Trophoblast cell (in vitro differentiated cells and primary cell): ENCODE measurements at places on chromosomes 16 and 17.
A peak's percentile ranks its signal among the peaks of the same experiment; 100 is the strongest.

- H3K27ac ChIP-seq, result no peak overlapping the region
- H3K4me1 ChIP-seq, result no peaks in the 10 kb centered on the region
- no peaks in the 10 kb centered on the region for H3K27me3 ChIP-seq
- no peaks in the 10 kb centered on the region for H3K36me3 ChIP-seq
These were observed 378.9 kb downstream of the PMP22 start for GRCh38 chr17:14886200-14886739.

- no peaks in the 10 kb centered on the region for H3K27me3 ChIP-seq
- DNase-seq, result no peak
- no peak overlapping the region for H3K4me3 ChIP-seq
- no peaks in the 10 kb centered on the region for H3K36me3 ChIP-seq
- H3K27ac ChIP-seq, result no peak overlapping the region
- H3K4me1 ChIP-seq, result no peaks in the 10 kb centered on the region
These were observed 65.3 kb downstream of the SPECC1 start for GRCh38 chr17:20074489-20074888.

DNA sequence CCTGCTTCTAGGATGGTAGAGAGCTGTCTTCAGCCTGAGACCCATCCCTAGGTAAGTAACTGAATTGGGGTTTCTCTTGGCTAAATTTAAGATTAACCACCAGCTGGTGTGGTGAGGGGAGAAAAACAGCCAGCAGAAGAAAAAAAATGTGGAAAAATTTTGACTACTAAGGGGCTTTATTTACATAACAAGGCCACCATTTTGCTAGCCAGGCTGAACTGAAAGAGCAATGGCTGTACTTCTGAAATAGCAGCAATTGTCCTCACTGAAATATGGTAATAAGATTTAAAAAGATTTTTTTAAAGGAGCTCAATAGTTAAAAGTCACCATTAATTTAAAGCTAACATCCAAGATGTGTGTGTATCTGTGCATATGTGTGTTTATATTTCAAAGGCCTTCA, 12.4 kb upstream of the TRIM25 start:
- no peaks in the 10 kb centered on the region for H3K4me1 ChIP-seq
- no peak overlapping the region for H3K27ac ChIP-seq
- H3K36me3 ChIP-seq, result no peaks in the 10 kb centered on the region
- DNase-seq, result no peak
- no peaks in the 10 kb centered on the region for H3K27me3 ChIP-seq

- H3K4me1 ChIP-seq, result no peaks in the 10 kb centered on the region
- no peak overlapping the region for H3K27ac ChIP-seq
- H3K4me3 ChIP-seq, result no peak overlapping the region
- H3K27me3 ChIP-seq, result no peaks in the 10 kb centered on the region
These were observed 24.5 kb downstream of the SOCS1 start for GRCh38 chr16:11231367-11231970.

DNA sequence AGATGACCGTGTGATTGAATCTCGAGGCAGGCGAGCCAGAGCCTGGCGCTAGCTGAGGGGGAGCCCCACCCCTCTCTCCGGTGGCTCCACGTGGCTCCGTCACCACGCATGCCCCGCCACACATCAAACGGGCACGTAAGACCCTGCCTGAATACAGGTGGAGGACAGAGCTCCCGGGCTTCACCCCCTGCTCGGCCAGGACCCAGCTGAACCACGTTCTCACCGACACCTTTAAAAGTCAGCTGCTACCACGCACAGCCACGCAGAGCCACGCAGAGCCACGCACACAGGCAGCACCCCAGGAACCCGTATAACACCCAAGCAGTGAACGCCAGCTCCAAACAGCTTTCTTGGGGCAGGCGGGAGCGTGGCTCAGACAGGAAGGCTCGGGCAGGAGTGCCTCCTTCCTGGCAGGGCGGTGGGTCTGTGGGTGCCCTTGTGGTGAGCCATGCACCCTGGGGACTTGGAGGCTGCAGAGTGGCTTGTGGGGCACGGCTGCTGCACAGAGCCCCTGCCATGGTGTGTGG, 4.4 kb downstream of the TMEM204 start:
- no peak overlapping the region for H3K4me3 ChIP-seq
- no peak overlapping the region for H3K27ac ChIP-seq
- H3K27me3 ChIP-seq, result no peaks in the 10 kb centered on the region
- no peak for DNase-seq
- H3K36me3 ChIP-seq, result peaks cover 62% of the 10 kb centered on the region

DNA sequence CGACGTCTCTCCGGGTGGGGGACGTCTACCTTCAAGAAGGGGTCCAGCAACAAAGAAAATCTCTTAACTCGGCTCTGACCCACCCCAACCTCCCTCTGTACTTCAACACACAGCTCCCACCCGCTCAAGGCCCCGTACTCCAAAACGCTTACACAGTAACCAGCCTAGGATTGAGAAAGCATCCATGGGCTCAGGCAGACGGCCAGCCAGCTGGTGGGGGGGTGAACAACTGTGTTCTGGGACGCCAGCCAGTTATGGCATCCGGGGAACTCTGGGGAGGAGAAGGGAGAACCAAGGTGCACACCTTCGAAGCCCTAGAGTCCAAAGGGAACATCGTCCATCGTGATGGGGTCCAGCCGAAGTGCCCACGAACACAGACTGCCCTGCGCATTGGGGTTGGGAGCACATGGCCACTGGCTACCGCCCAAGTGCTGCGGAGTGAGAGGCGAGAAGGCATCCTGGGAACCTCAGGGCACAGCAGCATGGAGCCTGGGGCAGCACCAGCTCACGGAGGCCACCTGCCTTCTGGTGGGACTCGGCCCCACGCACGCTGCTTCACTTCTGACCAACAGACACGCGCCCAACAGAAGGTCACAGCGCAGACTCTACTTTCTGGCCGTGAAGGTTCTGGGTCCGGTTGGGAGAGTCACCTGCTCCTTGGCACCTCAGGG, 14.3 kb downstream of the SLC16A3 start:
- H3K36me3 ChIP-seq, result peaks cover 90% of the 10 kb centered on the region
- H3K27ac ChIP-seq, result no peak overlapping the region
- H3K4me3 ChIP-seq, result no peak overlapping the region
- no peaks in the 10 kb centered on the region for H3K27me3 ChIP-seq

DNA sequence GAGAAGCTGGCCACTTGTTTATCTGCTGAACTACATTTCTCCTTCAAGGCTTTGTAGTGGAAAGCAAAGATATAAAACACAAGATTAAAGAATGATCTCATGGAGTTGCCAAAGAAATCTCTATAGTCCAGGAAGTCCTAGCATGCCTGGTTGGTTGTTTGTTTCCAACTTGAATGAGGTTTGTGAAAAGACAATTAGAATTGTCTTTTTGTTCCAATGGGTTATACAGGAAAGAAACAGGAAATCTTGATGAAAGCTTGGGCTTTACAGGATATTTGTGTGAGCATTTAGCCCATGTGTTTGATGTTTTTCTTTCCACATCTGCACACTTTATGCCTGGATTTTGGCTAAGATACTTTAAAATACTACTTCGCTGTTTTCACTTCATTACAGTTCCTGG, 273.4 kb downstream of the CEP112 start:
- no peaks in the 10 kb centered on the region for H3K36me3 ChIP-seq
- H3K27ac ChIP-seq, result no peak overlapping the region
- H3K27me3 ChIP-seq, result no peaks in the 10 kb centered on the region
- no peaks in the 10 kb centered on the region for H3K4me1 ChIP-seq
- no peak for DNase-seq

DNA sequence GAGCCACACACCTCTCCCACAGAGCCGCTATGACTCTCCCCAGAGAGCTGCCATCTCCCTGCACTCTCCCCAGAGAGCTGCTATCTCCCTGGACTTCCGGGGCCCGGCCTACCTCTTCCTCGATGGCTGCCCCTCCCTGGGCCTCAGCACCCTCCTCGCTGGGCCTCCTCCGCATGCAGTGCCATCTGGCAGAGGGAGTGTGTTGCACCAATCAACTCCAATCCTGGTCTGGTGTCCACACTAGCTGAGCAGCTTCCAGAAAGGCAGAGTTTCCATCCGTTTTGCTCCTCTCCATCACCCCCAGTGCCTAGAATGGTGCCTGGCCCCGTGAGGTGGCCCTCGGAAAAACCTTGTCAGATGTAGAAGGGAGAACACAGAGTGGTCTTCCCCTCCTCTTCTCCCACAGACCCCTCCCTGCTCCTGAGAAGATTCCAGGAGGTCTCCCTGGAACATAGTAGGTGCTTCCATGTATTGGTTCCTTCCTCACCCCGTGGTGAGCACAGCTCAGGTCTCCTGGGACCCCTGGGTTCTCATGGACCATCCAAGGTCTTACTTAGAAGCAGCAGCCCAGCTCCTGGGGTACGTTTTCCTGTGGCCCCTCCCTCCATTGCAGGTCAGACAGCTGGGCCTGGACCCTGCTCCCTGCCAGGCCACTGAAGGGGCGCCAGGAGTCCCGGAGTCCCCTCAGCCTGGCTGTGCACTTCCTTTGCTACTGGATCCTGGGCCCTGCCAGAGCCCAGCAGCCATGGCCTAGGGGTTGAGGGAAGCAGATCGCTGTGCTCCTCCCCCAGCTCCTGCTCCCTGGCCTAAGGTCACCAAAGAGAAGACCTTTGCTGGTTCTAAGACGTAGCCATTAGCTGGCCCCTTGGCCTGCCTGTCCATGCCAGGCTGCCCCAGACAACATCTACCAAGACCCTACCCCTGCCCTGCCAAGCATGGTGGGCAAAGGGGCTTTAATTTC, 233.8 kb upstream of the GSE1 start:
- no peak overlapping the region for H3K27ac ChIP-seq
- no peaks in the 10 kb centered on the region for H3K36me3 ChIP-seq
- no peak overlapping the region for H3K4me3 ChIP-seq
- no peak for DNase-seq
- no peaks in the 10 kb centered on the region for H3K27me3 ChIP-seq
- peaks cover 35% of the 10 kb centered on the region for H3K4me1 ChIP-seq

- H3K27me3 ChIP-seq, result no peaks in the 10 kb centered on the region
- no peak for DNase-seq
- H3K27ac ChIP-seq, result no peak overlapping the region
- H3K36me3 ChIP-seq, result no peaks in the 10 kb centered on the region
These were observed 16.4 kb downstream of the KCNG4 start for GRCh38 chr16:84223456-84223855.

- H3K36me3 ChIP-seq, result no peaks in the 10 kb centered on the region
- H3K27ac ChIP-seq, result no peak overlapping the region
- no peak for DNase-seq
- H3K4me3 ChIP-seq, result no peak overlapping the region
These were observed 40.7 kb downstream of the RGS9 start for GRCh38 chr17:65177901-65178300.

GRCh38 chr16:67862623-67863583, 9.9 kb upstream of the EDC4 start:
- peaks cover 4% of the 10 kb centered on the region for H3K4me1 ChIP-seq
- no peak for DNase-seq
- peaks cover 70% of the 10 kb centered on the region for H3K36me3 ChIP-seq
- no peak overlapping the region for H3K4me3 ChIP-seq
- H3K27ac ChIP-seq, result no peak overlapping the region

DNA sequence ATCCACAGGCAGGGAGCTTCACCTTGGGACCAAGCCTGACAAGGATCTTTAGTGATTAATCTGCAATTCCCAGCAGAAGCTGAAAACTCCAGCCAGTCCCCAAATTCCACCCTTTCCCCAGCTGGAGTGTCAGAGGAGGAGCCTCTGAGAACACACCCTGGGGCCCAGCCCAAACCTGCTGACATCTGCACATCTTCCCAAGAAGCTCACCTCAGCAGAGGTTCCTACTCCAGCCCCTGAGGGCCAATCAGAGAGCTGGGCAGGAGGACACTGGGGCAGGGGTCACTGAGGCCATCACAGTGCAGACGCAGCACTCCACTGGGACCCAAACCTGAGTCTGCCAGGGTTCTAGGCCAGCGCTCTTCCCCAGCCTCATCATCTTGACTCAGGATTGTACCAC, 44.9 kb downstream of the CNGB1 start:
- no peak for DNase-seq
- H3K27ac ChIP-seq, result no peak overlapping the region
- no peak overlapping the region for H3K4me3 ChIP-seq
- H3K4me1 ChIP-seq, result no peaks in the 10 kb centered on the region

DNA sequence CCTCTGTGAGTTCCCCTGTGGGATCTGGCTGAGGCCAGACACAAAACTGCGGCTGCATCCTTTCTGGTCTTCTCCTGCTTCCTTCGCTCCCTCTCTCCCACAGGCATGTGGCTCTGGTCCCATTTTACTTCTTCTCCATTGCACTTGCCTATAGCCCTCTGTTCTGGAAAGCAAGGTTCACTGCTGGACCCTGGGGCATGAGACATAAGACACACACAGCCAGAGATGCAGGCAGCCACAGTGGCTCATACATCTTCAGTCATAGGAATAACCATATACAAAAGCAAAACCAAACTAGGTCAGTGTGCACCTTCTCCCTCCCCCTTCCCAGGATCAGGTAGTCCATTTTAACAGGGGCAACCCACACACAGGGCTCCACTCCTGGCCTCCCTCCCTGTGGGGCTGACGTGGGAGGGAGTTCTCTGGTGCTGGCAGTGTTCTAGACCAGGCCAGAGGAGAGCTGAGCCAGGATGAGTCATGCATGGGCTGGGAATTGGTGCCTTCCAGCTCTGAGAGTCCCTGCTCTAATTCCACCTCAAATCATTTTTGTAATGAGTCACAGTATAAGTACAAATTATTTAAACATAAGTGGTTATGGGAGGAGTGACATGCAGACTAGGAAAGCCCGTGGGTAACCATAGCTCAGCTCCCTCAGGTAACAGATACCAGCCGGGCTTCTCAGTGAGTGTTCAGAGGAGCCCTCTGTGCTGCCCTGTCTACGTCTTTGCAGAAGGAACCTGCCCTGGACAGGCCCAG, 58.0 kb downstream of the ASIC2 start:
- DNase-seq, result peak; percentile 16
- H3K27ac ChIP-seq, result no peak overlapping the region
- H3K36me3 ChIP-seq, result no peaks in the 10 kb centered on the region
- H3K4me3 ChIP-seq, result no peak overlapping the region
